ENCODE measurements at places on chromosomes 5 and 9.

DNA sequence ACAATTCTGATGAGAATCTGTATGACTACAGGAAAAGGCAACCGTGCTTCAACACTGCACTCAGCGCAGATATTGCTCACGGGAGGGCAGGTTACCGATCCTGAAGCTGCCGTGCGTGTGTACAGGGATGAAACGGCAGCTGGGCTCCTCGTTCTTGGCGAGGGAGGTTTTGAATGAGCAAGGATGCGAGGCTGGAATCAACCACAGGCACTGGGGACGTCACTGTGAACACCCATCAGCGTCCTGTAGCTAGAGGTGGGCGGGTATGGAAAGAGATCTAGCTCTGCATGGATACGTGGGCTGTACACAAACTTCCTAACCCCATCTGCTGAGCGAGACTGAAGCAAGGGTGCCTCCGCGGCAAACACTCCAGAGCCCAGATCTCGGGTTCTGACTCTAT is 84.3 kb upstream of the COL5A1 start:
- DNase-seq: no peak

DNA sequence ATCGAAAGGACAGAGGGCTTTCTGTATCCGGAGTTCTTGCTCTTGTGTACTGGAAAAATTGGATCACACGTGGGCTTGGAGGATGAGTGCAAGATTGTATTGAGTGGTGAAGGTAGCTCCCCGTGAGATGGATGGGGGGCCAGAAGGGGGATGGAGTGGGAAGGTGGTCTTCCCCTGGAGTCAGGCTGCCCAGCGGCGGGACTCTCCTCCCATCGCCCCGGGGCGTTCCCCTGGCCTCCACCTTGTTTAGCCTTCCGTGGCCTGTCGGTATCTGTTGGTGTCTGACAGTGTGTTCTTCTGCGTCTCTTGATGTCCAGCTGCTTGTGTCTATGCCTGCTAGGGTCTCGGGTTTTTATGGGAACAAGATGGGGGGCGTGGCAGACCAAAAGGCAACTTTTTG is 54.6 kb upstream of the GABRA6 start:
- no peak for DNase-seq

- no peak for DNase-seq
Measured at GRCh38 chr5:125559296-125559695, 812.9 kb upstream of the ZNF608 start.

DNA sequence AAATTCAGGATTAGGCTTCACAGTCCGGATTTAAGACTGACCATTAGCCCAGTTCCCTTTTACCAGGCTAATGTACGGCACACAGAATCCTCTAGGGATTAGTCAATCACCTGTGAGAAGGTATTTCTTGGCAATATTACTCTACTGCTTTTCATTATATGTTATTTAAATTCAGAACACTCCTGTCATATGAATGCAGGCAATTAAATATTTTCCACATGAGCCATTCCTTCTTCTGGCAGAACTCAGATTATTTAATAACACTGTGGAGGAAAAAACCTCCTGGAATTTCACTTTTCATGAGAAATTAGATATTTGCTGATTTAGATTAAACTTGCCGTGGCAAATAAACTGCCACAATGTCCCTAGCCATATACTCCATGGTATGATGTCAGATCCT is 1357.5 kb upstream of the C9orf72 start:
- no peak for DNase-seq

- no peak for DNase-seq
Measured at GRCh38 chr9:7549249-7549648, 250.3 kb downstream of the DMAC1 start.

- DNase-seq: no peak
Measured at GRCh38 chr9:132760057-132760456, 89.8 kb downstream of the GTF3C4 start.

- DNase-seq: no peak
Measured at GRCh38 chr5:130937046-130937445, 228.0 kb downstream of the HINT1 start.

GRCh38 chr5:157106630-157107461 is 2.0 kb downstream of the HAVCR2 start:
- DNase-seq: no peak

- DNase-seq: no peak
Measured at GRCh38 chr5:141963701-141964100, 5.2 kb upstream of the RNF14 start.

- no peak for DNase-seq
Measured at GRCh38 chr5:131810510-131811249, 13.9 kb upstream of the FNIP1 start.

DNA sequence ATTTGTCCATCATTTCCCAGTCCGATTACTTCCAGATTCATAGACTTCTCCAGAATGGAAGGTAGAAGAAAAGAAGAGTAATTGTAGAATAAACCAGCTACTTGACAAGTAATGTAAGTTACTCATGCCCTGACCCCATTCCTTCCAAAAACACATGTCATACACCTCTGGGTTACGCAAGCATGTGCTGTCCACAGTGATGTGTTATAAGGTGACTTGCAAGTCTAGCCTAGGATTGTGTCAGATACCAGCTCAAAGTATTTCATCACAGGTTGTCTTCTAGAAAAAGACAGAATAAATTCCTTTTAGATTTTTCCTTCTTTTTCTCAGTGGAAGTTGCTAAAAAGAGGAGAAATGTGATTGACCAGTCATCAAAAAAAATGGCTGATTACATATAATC is 8.0 kb upstream of the TLR4 start:
- DNase-seq: no peak

- DNase-seq: no peak
Measured at GRCh38 chr9:31135567-31135966, 1248.9 kb upstream of the ACO1 start.

GRCh38 chr5:76571559-76571958 is 51.6 kb downstream of the F2RL2 start:
- no peak for DNase-seq

DNA sequence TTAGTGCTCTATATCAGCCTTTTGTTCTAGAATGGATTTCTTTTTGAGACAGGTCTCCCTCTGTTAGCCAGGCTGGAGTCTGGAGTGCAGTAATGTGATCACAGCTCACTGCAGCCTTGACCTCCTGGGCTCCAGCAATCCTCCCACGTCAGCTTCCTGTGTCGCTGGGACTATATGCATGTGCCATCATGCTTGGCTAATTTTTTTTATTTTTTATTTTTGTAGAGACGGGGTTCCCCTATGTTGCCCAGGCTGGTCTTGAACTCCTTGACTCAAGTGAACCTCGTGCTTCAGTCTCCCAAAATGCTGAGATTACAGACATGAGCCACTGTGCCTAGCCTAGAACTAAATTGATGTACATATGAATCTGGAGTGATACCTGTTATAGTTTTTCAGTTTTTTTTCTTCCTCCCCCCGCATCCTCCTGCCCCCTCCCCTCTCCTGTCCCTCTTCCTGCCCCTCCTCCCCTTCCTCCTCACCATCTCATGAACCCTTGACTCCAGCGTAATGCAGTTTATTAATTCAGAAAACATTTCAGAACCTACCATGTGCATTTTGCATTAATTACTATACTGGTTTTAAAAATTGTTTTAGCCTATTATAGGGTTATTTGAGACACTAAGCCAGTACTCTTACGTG is 37.4 kb upstream of the TNFAIP8 start:
- DNase-seq: no peak

- no peak for DNase-seq
Measured at GRCh38 chr5:23411994-23412393, 95.4 kb upstream of the PRDM9 start.

GRCh38 chr9:136485049-136486045 is 2.5 kb upstream of the SEC16A start:
- peak; percentile 74 for DNase-seq

- DNase-seq: no peak
Measured at GRCh38 chr5:127978738-127979300, 104.7 kb upstream of the SLC12A2 start.

- no peak for DNase-seq
Measured at GRCh38 chr5:75340714-75341478, 3.9 kb downstream of the HMGCR start.

- no peak for DNase-seq
Measured at GRCh38 chr9:36935768-36936497, 98.1 kb downstream of the PAX5 start.
